Brain pericyte (primary cell): ENCODE measurements at places on chromosomes 1 and 21.

DNA sequence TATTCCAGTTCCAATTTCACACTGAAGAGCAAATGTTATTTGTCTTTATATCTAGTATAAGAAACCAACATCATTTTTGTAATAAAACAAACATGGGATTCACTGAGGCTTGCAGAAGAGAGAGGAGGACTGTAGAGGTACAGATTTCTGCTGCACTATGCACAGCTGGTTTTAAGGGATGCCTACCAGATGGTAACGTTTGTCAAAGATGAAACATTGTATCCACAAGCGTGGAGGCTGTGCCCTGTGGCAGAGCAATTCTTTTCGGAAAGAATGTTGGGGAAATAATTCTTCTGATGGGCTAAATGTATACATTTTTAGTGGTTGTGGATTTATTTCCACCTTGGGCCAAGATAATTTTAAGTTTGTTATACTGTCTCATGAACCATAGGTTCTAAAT is 272.4 kb downstream of the DUSP10 start:
- DNase-seq = no peak

DNA sequence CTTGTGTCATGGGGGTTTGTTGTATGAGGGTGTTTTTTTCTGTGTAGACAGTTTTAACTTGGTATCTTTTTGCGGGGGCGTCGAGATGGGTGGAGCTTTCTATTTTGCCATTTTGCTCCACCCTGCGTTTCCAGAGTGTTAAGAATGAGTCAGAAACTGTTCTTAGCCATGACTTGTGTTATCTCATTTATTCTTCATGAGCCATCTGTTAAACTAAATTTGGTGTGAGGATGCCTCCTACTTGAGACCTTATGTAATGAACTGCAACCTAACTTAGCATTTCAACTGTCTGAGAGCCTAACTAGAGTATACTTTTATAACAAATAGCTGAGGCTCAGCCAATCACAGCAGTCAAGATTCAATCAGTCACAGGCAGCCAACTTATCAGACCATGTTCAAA is 1873.5 kb downstream of the NCAM2 start:
- DNase-seq = no peak

GRCh38 chr1:19260211-19261138 is 8.9 kb downstream of the MRTO4 start:
- DNase-seq = no peak

DNA sequence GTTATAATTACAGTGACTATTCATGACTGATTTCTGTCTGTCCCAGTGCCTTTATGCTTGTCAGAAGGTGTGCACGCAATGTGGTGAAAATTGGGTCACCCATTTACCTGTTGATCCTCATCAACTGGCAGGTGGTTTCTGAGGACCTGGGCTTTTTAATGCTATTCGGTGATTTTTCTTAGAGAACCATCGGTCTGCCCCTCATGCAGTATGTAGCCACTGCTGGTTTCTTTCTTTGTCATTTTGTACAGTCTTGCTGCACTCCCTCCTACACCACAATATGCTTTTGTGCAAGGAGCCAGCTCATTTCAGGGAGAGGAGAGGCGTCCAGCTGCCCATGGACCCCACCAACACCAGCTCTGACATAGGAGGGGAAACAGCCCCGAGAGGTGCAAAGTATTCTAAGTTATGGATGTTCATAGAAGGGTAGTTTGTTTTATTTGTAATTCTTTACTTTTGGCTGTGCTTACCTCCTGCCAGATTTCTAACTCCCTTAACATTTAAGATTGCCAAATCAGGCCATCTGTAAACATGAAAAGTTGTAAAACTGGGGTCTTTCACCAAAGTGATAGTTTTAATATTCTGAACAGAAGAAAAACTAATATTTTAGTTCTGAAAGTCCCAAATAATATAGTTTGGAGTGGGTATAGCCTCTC is 325.3 kb downstream of the PTBP2 start:
- DNase-seq = no peak

GRCh38 chr1:182909578-182909977 is 43.4 kb downstream of the SHCBP1L start:
- no peak for DNase-seq

- DNase-seq = no peak
Observed at GRCh38 chr1:225224287-225224686, 203.6 kb downstream of the LBR start.

- DNase-seq = no peak
Observed at GRCh38 chr1:118555638-118556037, 370.6 kb upstream of the SPAG17 start.

- DNase-seq = no peak
Observed at GRCh38 chr1:166166698-166167571, at the start of gene FAM78B. Gene FAM78B (minus strand): TSS chr1:166167001. CDS start chr1:166166248, 753 bp downstream.

- DNase-seq = no peak
Observed at GRCh38 chr1:24411963-24412362, 1.6 kb downstream of the STPG1 start.

- DNase-seq = no peak
Observed at GRCh38 chr21:41149199-41149598, 18.8 kb upstream of the BACE2 start.

GRCh38 chr1:47611992-47612391 is 174.1 kb downstream of the FOXD2 start:
- DNase-seq = no peak

- DNase-seq = peak; percentile 32
Observed at GRCh38 chr1:244796719-244797406, 38.6 kb upstream of the COX20 start.

- DNase-seq = no peak
Observed at GRCh38 chr1:96508233-96508632, 213.4 kb upstream of the PTBP2 start.

GRCh38 chr1:247274605-247275256 is 18.9 kb downstream of the VN1R5 start:
- DNase-seq = no peak

DNA sequence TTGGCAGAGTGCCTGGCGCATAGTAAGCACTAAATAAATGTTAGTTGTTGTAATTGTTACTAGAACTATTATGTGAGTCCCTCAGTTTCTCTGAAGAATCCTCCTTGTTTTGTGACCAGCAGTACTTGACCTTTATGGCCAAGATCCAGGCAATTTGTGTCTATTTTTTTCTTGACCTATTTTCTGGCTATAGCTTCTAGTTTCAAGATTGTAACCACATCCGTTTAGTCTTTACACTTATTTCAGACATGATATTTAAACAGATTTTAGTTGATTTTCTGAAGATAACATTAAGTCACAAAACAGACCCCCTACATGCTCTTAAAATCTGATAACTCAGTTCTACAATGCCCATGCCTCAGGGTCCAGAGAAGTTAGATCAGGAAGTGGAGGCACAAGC is 50.3 kb downstream of the CDC7 start:
- DNase-seq = no peak

DNA sequence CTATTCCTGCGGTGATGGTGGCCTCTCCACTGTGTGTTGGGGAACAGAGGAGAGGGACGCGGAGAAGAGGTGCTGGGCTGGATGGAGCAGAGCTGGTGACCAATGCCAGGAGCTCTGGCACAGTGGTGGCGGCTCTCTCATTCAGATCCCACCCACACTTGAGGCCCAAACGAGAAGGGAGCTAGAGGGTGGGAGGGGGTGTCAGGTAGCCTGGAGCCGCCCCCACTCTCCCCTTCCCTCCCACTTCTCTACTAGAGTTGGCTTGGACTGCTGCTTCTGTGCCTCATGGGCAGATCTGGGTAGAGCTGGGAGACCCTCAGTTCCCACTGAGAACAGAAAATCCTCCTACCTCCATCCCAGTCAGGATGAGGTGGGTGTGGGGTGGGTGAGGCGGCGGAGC is 3.5 kb downstream of the TTC39A start:
- no peak for DNase-seq

GRCh38 chr1:1895456-1896336 is 4.8 kb upstream of the GNB1 start:
- no peak for DNase-seq

GRCh38 chr1:50416150-50416527 is 7.1 kb downstream of the DMRTA2 start:
- no peak for DNase-seq

DNA sequence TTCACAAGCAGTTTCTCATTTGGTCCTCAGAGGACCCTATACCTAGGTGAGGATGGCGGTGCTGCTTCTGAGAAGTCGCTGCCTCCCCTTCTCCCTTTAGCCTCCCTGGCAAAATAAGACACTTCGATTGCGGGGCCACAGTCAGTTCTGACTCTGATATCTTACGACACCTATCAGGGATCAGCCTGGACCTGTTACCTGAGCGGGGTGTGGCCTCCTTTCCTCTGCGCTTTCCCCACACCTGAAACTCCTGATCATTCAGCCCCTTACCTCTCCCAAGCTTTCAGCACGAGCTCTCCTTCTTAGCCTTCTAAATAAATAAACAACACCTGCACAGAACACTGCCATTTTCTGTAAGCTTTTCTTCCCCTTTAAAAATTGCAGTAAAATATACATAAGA is 24.6 kb upstream of the GPR137B start:
- DNase-seq = no peak

DNA sequence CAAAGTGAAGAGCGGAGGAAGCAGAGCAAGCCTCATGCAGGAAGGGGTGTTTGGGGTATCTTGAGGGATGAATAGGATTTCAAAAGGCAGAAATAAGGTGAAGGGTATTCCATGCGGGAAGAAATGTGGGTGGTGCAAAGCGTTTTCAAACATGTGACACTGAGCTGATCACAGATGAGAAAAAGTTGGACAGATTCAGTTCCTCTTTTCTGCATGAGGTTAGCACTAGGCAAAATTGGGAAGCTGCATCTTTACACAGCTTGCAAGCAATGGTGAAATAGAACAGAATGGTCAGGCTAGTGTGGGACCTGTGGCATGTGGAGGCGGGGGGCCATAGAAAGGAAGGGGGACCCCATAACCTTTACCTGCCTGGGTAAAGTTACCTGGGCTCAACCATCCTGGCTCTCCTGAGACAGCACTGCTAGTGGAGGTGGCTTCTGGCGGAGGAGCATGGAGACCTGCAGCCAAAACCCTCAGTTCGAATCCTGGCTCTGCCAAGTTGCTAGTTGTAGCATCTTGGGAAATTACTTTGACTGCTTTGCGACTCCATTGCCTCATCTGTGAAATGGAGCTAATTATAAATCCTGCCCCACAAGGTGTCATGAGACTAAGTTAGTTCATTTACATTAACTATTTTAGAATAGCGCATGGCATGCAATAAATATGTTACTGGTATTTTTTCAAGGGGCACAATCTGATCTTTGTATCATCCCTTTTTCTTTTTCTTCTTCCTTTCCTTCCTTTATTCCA is 16.4 kb downstream of the KCNA10 start:
- no peak for DNase-seq

DNA sequence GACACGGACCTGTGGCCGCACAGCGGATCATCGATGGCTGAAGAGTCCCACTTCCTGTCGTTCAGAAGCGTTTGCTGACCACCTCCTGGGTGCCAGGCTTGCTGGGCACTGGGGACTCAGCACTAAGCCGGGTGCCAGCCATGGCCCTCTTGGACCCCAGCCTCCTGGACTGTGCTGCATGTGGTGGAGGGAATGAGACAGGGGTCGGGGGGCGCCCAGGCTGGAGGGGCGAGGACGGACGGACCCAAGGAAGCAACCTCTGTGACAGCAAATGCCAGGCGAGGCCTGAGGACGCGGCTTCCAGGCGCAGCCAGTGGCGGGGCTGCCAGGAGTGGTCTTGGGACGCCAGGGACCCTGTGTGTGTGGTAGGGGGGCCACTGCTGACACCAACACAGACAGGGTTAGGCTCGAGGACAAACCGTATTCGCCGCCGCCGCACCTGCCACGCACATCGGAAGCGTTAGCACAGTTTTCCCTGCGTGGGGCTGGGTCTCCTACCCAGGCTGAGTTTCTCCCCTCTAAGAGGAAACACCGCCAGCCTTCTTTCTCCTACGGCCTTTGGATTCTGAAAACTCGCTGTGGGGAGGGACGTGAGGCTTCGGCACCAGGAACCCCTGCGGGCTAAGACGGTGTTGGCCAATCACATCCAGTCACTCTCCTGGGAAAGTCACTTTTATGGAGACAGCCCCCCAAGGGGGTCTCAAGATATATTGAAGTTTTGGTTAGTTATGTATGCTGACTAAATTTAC is 3.1 kb upstream of the MXRA8 start:
- DNase-seq = no peak

GRCh38 chr1:184881941-184882913 is 92.1 kb downstream of the NIBAN1 start:
- no peak for DNase-seq

GRCh38 chr21:46184625-46185555 is 631 bp upstream of the SPATC1L start:
- peak; percentile 84 for DNase-seq

GRCh38 chr1:47478090-47478489 is 40.2 kb downstream of the FOXD2 start:
- no peak for DNase-seq

DNA sequence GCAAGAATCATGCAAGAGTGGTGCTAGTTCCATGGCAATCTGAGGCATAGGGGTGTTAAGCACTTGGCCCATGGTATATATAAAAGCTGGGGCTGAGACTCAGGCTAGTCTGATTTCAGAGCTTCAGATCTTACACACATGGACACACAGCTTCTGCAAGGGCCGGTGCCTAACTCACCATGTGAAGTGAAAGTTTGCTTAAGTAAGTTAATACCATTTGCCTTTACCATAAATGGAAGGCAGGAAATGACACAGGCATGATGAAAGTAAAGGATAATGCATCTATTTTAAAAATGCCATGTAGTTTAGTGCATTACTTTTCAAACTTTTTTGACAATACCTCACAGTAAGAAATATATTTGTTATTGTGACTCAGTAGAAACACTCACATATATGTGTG is 122.6 kb downstream of the KCNJ6 start:
- no peak for DNase-seq

- no peak for DNase-seq
Observed at GRCh38 chr1:56915960-56916359, 49.9 kb downstream of the C8B start.

DNA sequence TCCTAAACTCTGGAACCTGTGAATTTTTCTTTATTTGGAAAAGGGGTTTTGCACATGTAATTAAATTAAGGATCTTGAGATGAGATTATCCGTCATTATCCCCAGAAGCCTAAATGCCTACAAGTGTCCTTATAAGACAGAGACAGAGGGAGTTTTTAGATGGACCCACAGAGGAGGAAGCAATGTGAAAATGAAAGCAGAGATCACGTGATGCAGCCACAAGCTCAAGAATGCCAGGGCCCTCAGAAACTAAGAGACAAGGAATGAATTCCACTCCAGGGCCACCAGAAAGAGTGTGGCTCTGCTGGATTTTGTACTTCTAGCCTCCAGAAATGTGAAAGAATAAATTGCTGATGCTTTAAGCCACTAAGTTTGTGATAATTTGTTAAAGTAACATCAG is 183.6 kb upstream of the UBE2U start:
- no peak for DNase-seq

- no peak for DNase-seq
Observed at GRCh38 chr1:240499012-240499411, 112.9 kb downstream of the GREM2 start.

- no peak for DNase-seq
Observed at GRCh38 chr1:195979646-195980045, 628.6 kb downstream of the KCNT2 start.

GRCh38 chr1:40932006-40932405 is 47.5 kb upstream of the CTPS1 start:
- no peak for DNase-seq

- DNase-seq = no peak
Observed at GRCh38 chr1:46168477-46168876, 6.4 kb upstream of the TSPAN1 start.

- DNase-seq = no peak
Observed at GRCh38 chr1:218880484-218881060, 293.1 kb upstream of the LYPLAL1 start.
